ENCODE measurements at places on chromosomes 7 and 10.
A peak's percentile ranks its signal among the peaks of the same experiment; 100 is the strongest.

DNA sequence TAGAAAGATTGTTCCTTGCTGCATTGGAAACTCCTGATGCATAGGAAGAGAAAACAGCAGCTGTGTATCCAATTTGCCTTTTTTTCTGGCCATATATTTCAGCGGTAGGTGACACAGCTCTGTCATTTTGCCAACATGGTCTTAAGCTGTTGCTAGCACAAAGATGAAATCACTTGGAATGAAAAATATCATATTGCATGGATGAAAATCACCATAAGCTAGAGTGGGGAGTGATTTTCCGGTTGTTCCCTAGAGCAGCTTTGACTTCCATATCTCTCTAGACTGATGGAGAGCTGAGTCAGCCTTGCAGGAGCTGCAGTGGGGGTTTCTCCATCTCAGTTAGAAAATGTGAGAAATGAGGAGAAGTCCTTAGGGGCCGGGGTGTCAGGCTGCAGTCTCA is 38.3 kb upstream of the BTBD16 start:
- peak; percentile 13 for DNase-seq

GRCh38 chr10:100998991-100999741 is 442 bp upstream of the LZTS2 start:
- no peak for DNase-seq

- no peak for DNase-seq
These were observed 269.4 kb upstream of the SEMA3D start for GRCh38 chr7:85456254-85456653.

DNA sequence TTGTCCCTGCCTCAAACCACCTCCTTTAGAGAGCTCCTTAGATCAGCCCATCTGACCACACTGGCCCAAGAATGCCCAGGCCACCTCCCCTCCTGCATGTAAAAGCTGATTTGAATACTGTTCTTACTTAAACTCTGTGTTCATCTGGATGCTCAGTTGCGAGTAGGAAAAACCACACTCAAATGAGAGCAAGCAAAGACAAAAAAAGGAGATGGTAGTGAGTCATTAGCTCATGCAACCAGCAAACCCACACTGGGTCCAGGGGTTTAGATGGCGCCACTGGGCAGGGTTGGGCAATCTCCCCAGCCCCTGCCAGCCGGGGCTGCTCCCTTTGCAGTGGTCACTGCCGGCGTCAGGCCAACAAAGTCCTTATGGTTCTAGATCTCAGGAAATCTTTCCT is 32.7 kb downstream of the TSPAN15 start:
- no peak for DNase-seq

GRCh38 chr10:132544744-132545658 is 7.4 kb downstream of the INPP5A start:
- no peak for DNase-seq

DNA sequence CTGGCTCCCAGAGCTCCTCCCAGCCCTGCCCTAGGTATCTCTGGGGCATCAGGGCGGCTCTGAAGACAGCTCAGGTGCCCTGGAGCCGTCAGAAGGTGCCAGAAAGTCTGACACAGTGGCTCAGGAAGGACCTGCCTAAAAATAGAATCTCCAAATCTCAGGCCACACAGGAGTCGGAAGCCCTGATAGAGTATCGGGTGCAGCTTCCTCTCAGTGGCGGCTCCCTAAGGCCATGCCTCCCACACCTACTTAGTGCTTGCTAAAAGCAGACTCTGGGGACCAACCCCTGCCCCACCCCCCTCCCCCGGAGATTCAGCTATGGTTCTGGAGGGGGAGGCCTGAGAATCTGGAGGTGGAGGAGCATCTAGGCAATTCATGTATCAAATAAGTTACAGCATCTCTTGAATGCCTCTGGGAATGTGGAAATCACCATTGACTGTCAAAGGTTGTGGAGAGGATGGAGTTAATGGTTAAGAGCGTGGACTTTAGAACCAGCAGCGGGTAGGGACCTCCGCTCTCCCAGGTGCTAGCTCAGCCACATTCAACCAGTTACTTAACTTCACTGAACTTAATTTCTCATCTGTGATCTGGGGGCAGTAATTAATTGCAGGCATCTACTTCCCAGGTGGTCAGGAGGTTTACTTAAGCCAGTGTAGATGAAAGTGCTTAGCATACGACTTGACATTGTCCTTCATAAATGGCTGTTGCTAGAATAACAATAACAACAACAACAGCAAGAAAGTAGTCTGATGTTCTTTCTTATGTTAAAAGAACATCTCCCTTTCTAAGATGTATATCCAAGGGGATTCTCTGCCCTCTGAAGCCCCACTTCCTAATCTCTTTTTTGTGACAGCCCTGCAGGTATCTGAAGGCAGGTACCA is 38.6 kb upstream of the MXI1 start:
- DNase-seq = no peak

DNA sequence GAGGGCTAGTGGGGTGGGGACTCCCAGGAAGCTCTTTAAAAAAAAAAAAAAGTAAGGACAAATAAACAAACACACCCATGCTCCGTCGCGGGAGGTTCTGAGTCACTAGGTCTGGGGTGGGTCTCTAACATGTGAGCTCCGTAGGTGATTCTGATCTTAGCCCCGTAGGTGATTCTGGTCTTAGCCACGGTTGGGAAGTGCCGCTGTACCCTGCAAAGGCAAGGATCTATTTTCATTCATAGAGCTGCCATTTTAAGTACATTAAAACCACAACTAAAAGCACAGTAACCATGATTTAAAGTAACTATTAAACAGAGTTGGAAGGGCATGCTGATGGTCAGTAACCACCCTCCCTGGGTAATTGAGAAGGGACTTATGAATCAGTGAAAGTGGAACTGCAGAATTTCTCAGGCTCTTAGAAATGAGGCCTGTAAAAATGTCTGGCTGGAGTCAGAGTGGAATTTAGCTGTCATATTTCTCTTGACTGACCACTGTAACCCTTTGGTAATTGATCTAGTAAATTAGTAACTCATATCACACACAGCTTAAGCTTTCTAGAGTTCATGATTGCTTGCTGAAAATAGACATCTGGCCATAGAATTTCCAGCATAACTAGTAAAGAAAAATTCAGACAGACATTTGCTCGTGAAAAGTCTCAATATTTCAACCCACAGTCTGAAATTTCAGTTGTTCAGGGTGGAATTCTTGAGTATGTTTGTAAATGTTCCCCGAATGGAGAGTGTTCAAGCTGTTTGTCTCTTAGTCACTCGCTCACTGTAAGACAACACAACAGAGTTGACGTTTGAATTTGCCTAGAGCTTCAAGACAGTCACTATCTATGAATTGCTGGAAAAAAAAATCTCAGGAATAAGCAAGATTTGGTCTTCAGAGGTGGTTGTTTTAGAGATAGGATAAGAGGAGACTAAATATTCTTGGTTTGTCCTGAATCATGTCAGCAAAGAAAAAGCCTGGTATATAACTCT is 34.2 kb upstream of the TCF7L2 start:
- DNase-seq = no peak

GRCh38 chr7:12158334-12159060 is 52.6 kb upstream of the TMEM106B start:
- no peak for DNase-seq

DNA sequence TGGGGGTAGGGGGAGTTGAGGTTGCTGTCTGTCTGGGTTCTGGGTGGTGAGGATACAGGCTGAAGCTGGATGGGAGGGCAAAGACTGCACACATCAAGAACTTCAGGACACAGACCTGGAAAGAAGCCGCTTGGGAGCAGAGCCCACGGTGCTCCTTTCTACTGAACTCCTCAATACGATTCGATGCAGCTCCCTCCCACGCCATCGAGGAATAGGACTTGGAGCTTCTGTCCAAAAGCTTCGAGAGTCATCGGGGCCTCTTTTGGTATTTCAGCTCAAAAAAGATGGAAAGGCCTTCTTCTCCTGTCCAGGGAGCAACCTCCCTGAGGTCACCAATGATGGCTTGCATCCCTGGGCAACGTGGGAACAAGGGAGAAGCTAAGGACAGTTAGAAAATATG is 407.1 kb upstream of the MGMT start:
- DNase-seq = no peak

- peak; percentile 1 for DNase-seq
These were observed 8.5 kb upstream of the C10orf105 start for GRCh38 chr10:71727738-71728737.
